ENCODE measurements at places on chromosomes 6 and 20.

- no peak for DNase-seq
Measured at GRCh38 chr6:87698547-87699006, 3.5 kb downstream of the AKIRIN2 start.

DNA sequence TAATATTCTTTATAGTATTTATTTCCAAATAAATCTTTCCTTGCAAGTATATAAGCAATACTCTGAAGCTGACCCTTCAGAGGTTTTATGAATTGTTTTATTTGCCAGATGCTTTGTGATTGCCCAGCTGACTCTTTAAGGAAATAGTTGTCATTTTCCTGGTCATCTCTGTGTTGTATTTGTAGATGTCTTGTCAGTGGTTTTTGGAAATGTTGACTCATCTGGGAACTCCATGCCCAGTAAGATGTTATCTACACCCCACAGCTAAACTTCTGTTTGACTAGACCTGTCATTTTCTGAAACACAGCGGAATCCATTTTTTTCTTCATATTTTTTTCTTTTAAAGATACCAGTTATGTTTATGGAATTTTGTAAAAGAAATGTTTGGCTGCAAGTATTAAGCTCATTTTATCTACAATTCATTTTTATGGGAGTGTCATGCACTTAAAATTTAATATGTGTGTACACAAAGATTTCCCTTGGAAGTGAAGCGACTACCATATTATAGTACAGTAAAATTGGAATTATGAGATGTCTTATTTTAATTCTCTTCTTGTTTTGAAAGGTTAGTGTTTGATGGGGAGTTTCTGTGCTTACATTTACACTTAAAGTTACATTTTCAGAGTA is 491.0 kb downstream of the NKAIN2 start:
- DNase-seq: no peak

DNA sequence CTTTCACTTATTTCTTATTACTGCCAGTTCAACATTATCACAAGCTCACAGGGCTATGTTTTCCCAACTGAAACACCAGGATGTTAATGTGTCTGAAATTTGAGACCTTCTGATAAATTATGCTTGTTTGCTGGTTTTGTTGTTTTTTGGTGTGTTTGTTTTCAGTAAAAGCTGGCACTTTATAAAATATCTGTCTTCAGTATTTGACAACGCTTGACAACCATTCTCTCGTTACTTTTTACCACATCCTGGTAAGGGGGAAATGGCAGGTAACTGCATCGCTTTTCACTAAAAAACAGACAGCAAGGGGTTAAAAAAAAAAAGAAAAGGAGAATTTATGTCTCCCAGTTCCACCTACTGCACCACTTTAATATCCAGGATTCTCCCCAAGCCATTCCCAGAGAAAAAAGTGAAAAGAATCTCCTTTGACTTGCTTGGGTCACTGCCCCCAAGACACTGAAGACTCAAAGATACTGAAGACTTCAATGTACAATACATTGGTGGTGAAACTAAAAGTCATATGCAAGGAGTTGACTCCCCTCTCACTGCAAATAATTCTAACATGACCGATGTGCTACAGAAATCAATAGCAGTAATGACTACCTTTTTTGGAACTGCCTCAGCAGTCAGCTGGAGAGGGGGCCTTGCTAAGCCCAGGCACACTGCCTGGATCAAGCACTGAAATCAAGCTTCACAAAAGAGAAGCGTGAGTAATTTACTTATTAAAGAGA is 88.9 kb downstream of the HIVEP2 start:
- no peak for DNase-seq

- DNase-seq: no peak
Measured at GRCh38 chr6:112178846-112179245, 75.5 kb downstream of the LAMA4 start.

GRCh38 chr6:128138694-128139093 is 237.8 kb upstream of the THEMIS start:
- DNase-seq: no peak

DNA sequence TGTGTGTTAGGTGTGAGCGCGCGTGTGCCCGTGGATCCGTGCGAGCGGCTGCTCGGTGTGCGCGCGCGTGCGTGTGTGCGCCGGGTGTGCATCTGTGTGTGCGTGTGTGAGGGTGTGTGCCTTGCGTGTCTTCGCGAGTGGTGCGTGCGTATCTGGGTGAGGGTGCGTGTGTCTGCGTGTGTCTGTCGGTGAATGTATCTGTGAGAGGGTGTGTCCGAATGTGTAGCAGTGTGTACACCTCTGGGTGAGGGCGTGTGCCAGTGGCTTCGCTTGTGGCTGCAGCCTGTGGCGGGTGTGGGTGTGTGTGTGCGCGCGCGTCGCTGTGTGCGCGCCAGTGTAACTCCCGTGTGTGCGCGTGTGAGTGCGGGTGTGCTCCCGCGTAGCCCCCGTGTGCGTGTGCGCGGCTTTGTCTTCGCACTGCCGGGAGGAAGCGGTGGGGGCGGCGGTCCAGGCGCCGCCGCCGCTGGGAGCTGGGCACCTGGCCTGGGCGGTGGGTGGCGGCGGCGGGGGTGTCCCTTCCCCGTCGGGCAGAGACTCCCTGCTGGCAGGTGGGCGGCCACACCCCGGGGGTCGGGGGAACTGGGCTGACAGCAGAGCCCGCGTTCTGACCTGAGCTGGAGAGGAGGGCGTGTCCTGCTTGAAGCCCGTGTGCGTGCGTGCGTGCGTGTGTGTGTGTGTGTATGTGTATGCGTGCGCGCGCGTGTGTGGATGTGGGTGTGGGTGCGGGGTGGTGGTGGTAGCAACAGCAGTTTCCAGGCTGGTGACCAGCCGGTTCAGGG is 61.3 kb upstream of the EPB41L1 start:
- peak; percentile 72 for DNase-seq

DNA sequence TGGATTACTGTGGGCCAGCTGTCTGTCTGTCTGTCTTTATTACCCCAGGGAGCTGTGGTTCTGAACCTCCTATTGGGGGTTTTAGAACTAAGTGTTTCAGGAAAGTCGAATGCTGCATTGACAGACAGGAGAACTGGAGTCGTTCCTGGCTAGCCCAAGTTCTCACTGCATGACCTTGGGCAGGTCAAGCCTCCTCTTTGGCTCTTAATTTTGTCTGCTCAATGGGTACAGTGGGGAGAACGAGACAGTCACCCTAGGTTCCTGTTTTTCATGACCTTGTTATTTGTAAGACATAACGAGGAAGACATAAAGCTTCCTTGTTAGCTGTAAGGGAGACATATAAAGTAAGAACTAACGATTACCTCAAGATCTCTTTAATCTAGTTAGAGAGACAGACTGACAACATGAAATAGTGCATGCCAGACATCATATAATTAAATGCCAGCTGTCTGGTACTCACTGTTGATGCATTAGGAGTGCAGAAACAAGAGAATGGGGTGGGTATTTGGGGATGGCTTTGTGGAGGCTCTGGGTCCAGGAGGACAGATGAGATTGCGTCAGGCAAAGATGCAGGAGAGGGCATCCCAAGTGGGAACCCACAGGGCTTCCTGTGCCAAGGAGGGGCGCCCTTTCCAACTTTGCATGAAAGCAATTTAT is 3.7 kb upstream of the CCDC167 start:
- DNase-seq: no peak

GRCh38 chr6:36590237-36590636 is 3.9 kb upstream of the SRSF3 start:
- DNase-seq: peak; percentile 56

DNA sequence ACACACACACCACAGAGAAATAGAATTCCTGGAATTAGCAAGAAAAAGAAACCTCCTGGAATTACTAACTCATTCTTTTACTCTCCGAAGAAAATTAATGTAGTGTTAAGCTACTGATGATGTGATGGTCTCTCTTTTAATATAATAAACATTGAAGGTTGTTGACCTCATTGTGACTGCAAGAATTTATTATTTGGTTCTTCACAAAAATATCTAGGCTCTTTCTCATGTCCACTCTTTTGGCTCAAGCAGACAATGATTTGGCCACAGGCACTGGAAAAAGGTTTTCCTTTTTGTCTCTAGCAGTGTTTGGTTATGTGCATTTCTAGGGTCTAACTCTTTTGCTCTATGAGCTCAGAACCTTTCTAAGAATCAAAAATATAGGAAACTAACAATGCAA is 811.9 kb downstream of the TENT5A start:
- DNase-seq: no peak

DNA sequence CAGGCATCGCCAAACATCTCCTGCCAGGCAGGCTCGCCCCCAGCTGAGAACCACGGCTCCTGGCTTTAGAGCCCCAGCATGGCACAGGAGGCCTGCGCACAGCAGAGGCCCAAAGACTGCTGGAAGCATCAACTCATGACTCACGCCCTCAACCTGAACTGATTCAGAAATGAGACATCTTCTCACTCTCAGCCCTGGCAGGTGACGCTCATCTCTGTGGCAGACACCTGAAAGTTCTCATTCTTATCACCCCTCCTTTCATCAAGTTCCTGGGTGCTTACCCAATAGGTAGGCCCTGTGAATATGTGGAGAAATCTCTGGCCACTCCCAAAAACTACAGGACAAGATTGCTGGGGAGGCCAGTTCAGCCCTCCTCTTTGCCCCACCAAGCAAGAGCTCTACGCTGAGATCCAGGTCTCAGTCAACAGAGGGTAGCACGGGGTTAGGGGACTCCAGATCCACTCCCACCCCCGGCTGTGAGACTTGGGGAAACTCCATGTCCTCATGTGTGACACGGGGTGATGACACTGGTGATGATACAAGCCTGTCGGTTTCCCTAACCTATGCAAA is 11.3 kb downstream of the NFATC2 start:
- DNase-seq: peak; percentile 91

GRCh38 chr6:157251586-157252247 is 71.6 kb downstream of the TMEM242 start:
- DNase-seq: no peak

DNA sequence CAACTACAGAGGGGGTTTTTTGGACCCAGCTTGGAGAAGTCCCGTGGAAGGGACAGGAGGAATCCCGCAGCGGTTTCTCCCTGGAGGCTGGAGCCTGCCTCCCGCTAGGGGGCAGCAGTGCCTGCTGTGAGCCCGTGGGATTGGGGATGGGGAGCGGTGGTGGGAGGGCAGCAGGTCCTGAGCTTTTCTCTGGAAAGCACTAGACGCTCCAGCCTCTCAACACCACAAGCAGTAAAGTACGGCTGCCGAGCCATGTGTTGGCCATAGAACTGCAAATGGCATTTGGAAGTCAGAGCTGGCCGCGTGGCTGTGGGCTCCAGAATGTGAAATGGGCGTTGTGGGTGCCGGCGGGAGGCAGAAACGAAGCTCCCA is 47.8 kb downstream of the GMPR start:
- peak; percentile 77 for DNase-seq

- DNase-seq: no peak
Measured at GRCh38 chr20:34581341-34582184, 23.0 kb downstream of the MAP1LC3A start.

DNA sequence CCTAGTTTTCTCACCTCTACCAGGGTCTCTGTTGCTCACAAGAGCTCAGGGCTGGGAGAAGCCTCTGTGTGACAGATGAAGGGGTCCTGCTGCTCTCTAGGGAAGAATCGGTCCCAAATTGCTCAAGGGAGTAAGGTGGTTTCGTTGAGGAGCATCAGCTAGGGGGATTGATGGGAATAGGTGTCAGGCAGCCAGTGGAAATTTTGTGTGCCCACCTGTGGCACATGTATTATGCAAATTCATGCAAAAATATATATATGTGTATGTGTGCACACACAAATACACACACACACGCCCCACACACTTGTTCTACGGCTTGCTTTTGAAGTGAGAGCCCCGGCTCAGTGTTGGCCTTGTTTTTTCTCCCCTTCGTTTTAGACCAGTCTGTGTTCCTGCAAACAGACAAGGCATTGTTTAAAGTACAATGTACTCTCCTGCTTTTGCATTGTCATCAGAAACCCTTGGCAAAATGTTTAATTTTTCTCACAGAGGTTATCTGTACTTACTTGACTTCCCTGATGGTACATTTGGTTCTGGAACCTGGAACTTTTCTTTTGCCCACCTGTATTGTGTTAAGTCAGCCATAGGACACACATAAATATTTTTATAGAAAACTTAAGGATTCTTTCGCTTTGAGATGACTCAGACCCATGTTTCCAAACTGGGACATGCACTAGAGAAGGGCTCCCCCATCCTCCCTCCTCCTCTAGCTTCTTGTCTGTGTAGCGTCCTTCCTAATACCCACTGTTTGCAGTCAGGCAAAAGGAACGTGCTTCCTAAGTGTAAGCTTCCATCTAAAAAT is 26.7 kb downstream of the FOXO3 start:
- DNase-seq: no peak

DNA sequence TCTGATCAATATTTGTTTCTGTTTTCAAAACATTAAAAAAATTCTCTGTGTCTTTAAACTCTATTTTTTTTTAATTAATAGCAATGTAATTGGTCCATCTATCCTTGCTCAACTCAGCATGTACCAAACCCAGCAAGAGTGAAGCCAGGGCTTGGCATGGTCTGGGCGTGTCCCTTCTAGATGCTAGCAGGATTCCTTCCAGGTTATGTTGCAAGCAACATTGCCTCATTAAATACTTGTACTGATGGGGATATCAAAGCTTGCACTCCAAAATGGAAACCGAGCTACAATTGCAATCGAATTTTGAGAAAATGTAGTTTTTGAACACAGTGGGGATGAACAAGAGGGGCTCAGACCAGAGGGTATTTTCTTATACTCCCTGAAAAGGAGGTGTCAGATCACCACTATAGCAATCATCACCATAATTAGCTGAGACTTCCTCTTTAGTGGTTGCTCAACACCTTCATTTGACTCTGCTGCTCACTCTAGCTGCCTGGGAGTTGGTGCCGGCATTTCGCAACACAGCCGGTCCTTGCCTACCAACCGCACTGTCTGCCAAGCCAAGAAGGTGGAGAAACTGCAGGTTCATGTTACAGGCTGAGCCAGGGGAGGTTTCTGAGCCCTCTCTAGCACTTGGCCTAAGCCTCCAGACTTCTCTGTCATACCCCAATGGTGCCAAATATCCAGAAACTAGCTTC is 67.8 kb upstream of the RALGAPA2 start:
- no peak for DNase-seq
